Activated T-helper 9 cell treated with anti-CD3 and anti-CD28 coated beads, Interleukin-2, amount 50 U/mL, for 16 hours (primary cell): ENCODE measurements at places on chromosomes 3 and 15.

DNA sequence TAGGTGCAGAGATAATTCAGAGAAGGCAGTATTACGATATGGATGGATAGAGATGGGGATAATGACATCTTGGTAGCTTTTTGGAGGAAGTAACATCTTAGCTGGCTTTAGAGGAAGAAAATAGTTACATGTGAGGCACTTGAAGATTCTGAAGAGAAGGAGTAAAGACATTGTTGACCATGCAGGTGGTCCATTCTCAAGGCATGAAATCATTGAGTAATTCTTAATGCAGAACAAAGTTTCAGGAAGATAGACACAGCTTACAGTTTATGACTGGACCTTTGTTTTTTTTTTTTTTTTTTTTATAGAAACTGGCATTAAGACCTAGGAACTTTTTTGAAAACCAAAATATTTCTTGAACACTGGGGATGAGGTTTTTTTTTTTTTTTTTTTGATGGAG lies 28.2 kb downstream of the MBNL1 start:
- no peak for DNase-seq

DNA sequence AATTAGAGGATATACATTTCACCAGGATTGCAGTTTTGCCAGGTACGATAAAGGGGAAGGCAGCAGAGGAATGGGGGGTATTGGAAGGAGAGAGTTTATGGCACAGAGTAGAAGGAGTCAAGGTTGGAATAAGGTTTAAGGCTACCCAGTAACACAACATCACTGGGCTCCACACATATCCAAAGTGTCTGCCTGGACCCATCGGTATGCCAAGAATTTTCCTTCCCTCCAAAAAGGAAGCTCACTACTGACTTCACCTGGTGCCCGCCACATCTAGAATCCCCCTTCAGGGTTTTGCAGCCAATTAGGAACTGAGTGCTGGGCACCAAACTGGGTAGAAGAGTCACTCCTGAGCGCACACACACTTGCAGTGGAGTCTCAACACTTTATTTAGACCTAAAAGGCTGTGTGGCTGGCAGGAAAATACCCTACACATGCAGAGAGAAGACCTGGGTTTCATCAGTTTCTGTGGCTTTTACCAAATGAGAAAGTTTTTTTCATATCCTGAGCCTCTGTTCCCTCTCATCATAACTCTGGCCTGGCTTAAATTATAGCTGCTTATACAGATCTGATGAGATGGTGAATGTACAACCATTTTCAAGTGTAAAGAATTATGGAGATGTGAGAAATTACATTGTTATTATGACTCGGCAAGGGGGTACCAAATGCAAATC lies 190.8 kb upstream of the LPP start:
- no peak for DNase-seq

GRCh38 chr3:29720665-29721064 lies 439.8 kb downstream of the RBMS3 start:
- no peak for DNase-seq

GRCh38 chr3:55205990-55206389 lies 278.1 kb upstream of the LRTM1 start:
- no peak for DNase-seq

- no peak for DNase-seq
These were observed 12.7 kb upstream of the HACD2 start for GRCh38 chr3:123597561-123597960.
